Left renal pelvis (tissue), 4 donors: ENCODE measurements at places on chromosomes 13 and 19. TPM values are rescaled to one million over a fixed set of nuclear protein-coding genes. Genes with fewer than 3 reads are reported as not detected.
A peak's percentile ranks its signal among the peaks of the same experiment; 100 is the strongest.

Gene WTIP
- polyA plus RNA-seq: 33.8 TPM

Gene SULT2B1
- 0.42 TPM for polyA plus RNA-seq

Gene FGF9
- 14.7 TPM for polyA plus RNA-seq

Gene EBI3
- 0.40 TPM for polyA plus RNA-seq

Gene KIR3DL1
- not detected for polyA plus RNA-seq

Gene CPAMD8
- polyA plus RNA-seq: 34.3 TPM

Gene RNF225
- polyA plus RNA-seq: not detected

Gene MAMSTR
- 9.2 TPM for polyA plus RNA-seq

GRCh38 chr13:73074926-73075325 lies 16.1 kb downstream of the KLF5 start:
- no peak for DNase-seq

GRCh38 chr19:27822336-27822735 lies 1390.6 kb downstream of the UQCRFS1 start:
- DNase-seq: no peak

- no peak for DNase-seq
These were observed 36.6 kb downstream of the MYH14 start for GRCh38 chr19:50239921-50240590.

DNA sequence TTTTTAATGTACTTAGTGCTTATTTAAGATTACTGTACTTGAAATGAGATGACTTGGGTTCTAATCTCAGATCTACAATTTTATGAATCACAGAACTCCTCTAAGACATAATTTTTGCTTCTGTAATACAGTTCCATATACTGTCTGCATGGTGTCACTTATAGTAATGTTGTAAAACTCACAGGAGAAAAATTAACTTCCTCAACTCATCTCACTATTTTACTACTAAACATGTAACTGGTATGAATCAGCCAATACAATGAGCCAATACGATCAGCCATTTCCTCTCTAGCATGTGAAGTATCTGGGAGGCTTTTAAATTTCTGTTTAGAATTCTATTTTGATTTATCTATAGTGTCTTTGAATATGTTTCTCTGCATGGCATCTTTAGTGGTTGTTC lies 85.3 kb downstream of the NHLRC3 start:
- no peak for DNase-seq

DNA sequence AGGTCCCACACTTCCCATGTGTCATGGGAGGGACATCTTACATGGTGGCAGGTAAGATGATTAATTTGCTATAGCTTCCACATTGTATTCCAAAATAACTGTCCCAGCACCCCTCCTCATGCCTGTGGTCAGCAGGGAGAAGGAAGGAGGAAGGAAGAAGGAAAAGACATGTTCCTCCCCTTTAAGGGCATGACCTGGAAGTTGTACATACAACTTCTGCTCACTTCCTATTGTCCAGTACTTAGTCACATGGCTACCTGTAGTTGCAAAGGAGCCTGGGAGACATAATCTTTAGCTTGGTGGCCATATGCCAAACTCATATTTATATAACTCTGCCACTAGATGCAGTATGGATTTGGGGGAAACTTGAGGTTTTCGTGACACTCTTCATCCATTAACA lies 17.6 kb upstream of the CASP14 start:
- DNase-seq: no peak

DNA sequence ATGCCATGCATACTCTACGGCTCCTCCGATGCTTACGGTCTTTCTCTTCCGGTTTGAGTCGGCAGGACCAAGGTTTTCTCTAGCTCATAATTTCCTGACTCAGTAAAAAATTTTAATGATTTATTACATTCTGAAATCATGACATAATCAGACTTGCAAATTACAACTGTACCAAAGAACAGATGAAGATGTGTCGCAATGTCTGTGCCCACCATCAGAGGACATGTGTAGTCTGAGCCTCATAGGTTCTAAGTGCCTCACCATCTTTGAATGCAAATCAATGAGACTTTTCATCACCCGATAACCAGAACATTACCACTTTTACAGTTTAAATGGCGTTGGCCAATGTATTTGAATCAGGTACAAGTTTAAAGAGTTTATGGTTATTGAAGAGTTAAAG lies 213.1 kb downstream of the NHLRC3 start:
- no peak for DNase-seq

GRCh38 chr19:57377498-57378146 lies 12.0 kb upstream of the ZNF548 start:
- no peak for DNase-seq

GRCh38 chr13:60158321-60158801 lies 5.4 kb downstream of the DIAPH3 start:
- no peak for DNase-seq

GRCh38 chr19:10452726-10453618 lies 32.6 kb downstream of the PDE4A start:
- DNase-seq: no peak

- no peak for DNase-seq
These were observed 121.6 kb upstream of the SPATA13 start for GRCh38 chr13:24038841-24039330.

DNA sequence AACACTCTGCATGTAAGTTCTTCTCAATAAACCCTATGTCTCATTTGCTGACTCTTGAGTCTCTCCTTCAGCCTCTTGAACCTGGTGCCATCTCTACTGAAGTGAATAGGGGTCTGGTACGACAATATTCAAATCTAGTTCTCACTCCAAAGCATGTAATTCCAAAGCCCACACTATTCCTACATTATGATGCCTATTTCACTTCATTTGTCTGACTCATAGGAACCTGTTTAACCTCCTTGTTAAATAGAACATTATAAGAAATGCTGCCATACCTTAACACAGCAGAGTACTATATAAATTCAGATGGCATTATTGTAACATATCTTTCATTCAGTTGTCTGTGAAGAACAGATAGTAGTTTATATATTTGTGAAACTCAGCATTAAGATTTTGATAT lies 67.1 kb downstream of the STARD13 start:
- DNase-seq: no peak

- DNase-seq: no peak
These were observed 158.9 kb downstream of the ZIC5 start for GRCh38 chr13:99812625-99813024.

- no peak for DNase-seq
These were observed 47.7 kb downstream of the LATS2 start for GRCh38 chr13:21013682-21014038.

GRCh38 chr13:37927561-37927960 lies 58.0 kb upstream of the TRPC4 start:
- DNase-seq: no peak

DNA sequence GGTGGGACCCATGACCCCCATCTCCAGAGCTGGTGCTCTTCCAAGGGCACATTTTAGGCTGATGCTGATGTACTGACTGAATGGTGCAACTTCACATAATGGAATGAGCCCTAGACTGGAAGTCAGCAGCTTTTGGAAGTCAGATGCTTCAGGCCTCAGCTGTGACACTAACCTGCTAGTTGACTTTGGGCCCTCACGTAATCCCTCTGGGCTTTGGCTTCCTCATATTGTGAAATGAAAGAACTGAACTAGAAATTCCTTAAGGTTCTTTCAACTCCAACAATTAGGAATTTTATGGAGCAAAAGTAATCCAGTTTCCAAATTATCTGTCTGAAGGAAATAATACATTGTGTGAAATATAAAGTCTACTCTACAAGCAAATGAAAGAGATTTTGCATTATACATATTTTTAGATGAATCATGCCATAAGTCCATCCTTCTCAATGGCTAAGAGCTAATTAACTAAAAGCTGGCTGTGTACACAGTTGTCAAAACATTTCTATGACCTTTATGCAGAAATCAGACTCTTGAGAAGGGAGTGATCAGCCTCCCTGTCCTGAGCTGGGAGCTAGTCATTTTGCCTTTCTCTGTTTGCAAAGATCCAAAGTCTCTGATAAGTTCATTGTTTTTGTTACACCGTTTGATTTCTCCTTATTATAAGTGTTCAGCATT lies 204.2 kb downstream of the DCLK1 start:
- DNase-seq: no peak

GRCh38 chr13:37811441-37811840 lies 58.1 kb downstream of the TRPC4 start:
- no peak for DNase-seq

GRCh38 chr19:18475762-18476331 lies 37.9 kb upstream of the ISYNA1 start:
- DNase-seq: no peak

GRCh38 chr13:20140487-20140886 lies 20.4 kb downstream of the GJA3 start:
- DNase-seq: no peak

DNA sequence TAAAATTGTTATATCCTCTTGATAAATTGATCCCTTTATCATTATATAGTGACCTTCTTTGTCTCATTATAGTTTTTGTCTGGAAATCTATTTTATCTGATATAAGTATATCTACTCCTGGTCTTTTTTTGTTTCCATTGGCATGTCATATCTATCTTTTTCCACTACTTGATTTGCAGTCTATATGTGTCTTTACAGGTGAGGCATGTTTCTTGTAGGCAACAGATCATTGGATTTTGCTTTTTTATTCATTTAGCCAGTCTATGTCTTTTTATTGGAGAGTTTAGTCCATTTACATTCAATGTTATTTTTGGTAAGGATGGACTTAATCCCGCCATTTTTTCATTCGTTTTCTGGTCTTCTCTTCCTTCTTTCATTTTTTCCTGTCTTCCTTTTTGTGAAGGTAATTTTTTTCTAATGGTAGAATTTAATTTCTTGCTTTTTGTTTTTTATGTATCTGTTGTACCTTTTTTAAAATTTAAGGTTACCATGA lies 13.5 kb upstream of the ZNF823 start:
- no peak for DNase-seq

DNA sequence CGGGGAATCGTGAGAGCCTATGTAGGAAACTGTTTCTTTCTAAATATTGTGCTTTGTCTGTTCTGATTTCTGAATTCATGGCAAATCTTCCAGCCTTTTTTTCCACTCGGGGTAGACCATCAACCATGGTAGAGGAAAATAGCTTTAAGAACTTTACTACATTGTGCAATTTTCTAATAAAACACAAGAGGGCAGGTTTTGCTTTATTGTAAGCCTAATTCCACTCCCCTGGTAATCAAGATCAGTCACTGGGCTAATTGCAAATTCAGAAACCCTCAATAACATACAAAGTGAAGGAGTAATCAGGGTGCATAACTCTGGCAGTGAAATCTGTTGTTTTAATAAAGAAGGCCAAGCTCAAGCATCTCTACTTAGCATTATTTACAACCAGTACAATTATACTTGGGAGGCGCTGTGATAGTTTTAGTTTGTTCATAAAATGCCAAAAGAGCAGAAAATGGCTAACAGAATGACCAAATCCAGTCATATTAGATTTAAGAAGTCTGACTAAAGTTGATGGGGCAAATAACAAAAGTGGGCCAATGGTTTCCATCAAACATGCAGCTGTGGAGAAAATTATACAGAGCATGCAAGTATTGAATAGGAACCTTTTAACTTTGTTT lies 43.8 kb downstream of the DCT start:
- peak; percentile 29 for DNase-seq

- DNase-seq: no peak
These were observed 22.3 kb upstream of the ZBTB7A start for GRCh38 chr19:4088975-4089374.

- DNase-seq: no peak
These were observed 21.4 kb downstream of the ACOD1 start for GRCh38 chr13:76969488-76970365.

DNA sequence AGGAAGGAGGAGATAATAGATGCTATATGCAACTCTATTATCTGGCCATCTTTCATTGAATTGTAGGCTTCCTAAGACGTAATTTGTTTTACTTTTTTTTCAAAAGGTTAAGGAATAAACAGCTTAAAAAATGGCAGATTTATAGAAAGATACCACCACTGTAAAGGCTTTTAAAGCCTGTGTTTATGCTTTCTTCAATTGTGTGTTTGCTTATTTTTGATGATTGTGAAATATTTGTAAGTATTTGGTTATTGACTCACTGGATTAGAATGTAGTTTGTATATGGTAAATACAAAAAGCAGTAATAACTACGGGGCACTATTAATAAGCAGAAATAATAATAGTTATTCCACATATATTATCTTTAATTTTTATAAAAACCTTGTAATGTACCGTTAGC lies 437.9 kb downstream of the KLF5 start:
- no peak for DNase-seq

DNA sequence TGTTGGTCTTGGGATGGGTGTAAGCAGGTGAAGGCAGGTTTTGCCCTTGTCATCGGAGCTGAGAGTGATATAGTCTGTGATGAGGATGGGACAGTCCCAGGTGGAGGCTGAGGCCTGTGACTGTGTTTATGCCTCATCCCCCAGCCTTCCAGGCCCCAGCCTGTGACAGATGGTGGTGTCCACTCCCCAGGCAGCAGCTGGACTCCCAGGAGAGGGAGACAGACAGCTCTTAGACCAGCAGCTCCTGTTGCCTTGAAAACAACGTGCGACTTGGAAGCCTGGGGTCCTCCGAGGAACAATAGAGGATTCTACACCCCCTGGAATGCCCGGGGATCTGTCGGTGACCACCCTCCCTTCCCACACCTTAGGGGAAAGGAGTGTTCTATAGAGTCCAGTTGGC lies 63.8 kb downstream of the CHST8 start:
- DNase-seq: no peak

DNA sequence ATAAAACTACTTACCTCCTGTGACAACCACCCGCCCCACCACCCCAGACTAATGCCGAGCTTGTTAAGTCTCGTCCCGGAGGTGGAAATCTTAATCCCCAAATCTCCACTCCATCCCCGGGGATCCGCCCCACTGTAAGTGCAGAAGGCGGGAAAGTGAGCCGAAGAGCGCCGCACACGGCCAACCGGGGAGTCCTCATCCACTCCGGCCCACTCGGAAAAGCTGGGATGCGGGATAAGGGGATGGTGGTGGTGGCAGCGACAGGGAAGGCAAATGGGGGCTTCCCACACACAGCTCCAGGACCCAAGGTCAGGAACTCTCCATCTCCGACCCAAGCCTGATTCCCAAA lies 621 bp downstream of the FBL start:
- DNase-seq: no peak

DNA sequence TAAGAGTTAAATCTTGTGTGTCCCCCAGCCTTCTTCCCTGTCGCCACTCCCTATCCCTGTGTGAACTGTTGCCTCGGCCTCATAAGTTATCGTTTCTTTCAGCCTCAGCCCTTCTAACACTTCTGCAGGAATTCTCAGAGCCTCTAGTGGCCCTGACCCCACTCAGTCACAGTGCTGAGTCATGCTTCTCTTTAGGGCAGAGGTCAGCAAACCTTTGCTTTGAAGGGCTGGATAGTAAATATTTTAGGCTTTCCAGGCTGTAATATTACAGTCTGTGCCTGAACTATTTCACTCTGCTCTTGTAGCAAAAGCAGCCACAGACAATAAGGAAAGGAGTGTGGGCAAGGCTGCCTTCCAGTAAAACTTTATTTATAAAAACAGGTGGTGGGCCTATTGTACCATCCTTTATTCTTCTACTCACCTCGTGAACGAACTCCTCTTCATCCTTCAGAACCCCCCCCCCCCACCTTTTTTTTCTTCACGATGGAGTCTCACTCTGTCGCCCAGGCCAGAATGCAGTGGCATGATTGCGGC lies 22.1 kb downstream of the MYO9B start:
- DNase-seq: no peak

DNA sequence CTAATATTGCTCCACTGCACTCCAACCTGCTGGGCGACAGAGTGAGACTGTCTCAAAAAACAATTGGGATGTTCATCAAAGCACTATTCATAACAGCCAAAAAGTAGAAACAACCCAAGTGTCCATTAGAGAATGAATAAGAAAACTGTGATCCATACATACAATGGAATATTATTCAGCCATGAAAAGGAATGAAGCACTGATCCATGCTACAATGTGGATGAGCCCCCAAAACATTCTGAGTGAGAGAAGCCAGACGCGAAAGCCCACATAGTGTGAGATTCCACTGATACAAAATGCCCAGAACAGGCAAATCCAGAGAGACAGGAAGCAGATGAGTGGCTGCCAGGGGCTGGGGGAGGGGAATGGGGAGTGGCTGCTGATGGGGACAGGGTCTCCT lies 16.0 kb downstream of the KLF2 start:
- DNase-seq: no peak
